Hypothalamus (tissue), 51 donors: ENCODE measurements at places on chromosomes 16 and 17.

GRCh38 chr16:6165330-6165979 lies 1067.9 kb upstream of the EEF2KMT start:
- DNase-seq = no peak

DNA sequence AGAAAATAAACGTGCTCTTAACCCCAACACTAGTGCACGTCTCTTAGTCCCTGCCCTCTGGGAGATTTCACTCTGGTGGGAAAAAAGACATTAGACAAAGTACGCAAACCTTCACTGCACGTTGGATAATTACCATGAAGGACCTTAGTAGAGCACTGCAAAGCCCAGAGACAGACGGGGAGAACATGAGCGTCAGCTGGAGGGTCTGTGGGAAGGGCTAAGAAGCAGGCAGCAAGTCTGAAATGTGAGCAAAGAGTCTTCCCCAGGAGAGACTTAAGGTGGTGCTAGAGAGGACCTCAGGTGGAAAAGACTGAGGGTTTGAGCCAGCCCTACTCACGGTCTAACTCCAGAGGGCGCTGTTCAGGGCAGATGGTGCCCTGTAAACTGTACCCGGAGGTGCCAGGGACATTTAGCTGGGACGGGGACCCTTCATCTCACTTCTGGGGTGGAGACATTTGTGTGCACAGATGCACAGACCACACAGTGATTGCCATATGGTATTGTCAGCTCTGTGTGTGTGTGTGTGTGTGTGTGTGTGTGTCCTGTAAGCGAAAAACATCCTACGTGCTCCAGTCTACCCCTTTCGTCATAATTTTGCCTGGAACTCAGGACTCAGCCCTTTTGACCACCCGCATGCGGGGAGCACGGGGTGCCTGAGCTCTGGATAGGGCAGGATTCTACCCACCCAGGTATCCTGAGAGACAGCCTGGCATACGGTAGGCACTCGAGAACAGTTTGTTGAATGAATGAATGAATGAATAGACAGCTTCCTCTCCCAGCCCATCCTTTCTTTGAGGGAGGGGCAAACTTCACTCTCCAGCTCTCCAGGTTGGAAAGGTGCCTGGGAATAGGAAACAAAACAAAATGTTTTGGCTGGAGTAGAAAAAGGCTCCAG lies 10.1 kb upstream of the STAC2 start:
- DNase-seq = no peak

- no peak for DNase-seq
Observed at GRCh38 chr16:22034503-22034902, 26.6 kb downstream of the MOSMO start.

DNA sequence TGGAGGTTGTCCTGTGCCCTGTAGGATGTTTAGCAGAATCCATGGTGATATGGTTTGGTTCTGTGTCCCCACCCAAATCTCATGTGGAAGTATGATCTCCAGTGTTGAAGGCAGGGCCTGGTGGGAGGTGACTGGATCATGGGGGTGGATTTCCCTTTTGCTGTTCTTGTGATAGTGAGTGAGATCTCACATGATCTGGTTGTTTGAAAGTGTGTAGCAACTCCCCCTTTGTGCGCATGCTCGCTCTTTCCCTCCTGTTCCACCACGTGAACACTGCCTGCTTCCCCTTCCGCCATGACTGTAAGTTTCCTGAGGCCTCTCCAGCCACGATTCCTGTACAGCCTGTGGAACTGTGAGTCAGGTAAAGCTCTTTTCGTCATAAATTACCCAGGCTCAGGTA lies 61.9 kb downstream of the ARHGAP17 start:
- no peak for DNase-seq

- no peak for DNase-seq
Observed at GRCh38 chr16:67406111-67406971, 9.9 kb downstream of the ZDHHC1 start.

DNA sequence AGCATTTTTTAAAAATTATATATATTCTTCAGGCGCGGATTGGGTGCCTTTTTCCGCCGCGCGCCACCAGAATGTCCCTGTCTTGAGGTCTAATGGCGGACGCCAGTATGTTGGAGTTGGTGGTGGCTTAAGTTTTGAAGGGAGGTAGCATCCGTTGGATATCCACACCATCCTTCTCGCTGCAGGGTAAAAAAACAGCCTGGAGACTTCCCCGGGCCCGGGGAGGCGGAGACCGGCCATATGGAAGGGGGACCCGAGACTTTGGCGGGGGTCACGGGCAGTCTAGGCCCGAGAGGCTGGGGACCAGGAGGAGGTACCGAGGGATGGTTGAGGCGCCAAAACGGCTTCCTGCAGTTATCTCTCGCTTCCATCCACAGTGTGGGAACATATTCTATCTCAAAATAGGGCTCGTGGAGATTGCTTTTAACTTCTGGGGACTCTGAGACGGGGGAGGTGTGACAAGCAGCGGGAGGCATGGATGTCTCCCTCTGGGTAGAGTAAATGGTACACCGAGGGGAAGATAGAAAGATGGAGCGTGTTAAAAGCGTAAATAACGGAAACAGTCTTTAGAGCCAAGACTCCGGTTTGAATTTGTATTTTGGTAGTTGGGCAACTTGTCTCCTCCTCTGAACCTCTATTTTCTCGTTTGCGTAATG lies at the start of gene SF3B3:
TSS of gene SF3B3 (plus strand) at position 74 of the 656 bp plus-strand sequence. CDS start 2,841 bp downstream, outside the sequence.
- DNase-seq = peak; percentile 46

- no peak for DNase-seq
Observed at GRCh38 chr17:5380491-5381135, 38.8 kb downstream of the NUP88 start.

GRCh38 chr16:73543331-73543969 lies 495.5 kb upstream of the ZFHX3 start:
- DNase-seq = no peak

DNA sequence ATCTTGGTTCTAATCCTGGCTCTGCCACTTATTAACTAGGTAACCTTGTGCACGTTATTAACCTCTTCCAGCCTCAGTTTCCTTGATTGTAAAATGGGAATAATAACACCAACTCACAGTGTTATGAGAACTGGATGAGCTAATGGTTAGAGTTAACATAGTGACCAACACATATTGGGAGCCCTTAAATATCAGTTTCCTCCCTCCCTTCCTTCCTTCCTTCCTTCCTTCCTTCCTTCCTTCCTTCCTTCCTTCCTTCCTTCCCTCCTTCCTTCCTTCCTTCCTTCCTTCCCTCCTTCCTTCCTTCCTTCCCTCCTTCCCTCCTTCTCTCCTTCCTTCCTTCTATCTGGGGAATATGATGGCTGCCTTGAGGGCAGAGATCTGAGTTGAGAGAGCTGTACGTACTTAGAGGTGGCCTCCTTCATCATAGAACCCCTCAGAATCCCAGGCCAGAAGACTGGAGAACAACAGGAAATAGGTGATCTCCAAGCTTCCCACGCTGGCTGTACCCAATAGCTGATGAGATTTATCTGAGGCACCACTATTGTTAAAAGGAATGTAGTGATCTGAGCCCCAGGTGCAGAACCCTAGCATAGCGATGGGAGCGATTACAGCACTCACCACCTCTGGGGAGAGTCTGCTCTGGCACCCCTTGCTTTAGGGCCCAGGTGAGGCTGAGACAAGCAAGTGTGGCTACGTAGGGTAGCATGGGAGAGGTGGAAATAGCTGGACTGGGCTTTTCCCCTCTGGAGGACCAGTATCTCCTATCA lies 26.2 kb downstream of the CCR7 start:
- DNase-seq = no peak

GRCh38 chr16:47611042-47611441 lies 149.9 kb downstream of the PHKB start:
- DNase-seq = no peak

DNA sequence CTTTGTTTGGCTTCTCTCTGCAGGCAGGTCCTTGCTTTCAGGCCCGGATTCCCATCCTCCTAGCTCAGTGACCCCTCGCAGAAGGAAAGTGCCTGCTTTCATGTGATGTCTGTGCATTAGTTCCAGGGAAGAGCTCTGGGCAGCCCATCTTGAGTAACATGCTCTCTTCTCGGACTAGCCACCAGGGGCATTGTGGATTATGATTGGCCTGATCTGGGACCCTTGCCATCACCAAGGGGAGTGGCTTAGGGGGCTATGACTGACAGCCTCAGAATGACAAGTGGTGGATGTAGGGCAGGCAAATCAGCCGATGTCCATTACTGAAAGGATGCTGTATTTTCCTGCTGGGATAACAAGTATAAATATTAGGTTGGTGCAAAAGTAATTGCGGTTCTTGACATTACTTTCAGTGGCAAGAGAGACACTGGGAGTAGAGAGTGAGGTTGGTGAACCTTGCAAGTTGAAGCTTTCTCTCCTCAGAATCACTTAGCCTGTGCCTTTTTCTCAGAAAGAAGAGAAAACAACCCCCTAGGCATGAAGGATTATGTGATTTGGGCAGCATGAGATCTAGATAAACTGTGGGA lies 71.5 kb upstream of the MPHOSPH6 start:
- no peak for DNase-seq

DNA sequence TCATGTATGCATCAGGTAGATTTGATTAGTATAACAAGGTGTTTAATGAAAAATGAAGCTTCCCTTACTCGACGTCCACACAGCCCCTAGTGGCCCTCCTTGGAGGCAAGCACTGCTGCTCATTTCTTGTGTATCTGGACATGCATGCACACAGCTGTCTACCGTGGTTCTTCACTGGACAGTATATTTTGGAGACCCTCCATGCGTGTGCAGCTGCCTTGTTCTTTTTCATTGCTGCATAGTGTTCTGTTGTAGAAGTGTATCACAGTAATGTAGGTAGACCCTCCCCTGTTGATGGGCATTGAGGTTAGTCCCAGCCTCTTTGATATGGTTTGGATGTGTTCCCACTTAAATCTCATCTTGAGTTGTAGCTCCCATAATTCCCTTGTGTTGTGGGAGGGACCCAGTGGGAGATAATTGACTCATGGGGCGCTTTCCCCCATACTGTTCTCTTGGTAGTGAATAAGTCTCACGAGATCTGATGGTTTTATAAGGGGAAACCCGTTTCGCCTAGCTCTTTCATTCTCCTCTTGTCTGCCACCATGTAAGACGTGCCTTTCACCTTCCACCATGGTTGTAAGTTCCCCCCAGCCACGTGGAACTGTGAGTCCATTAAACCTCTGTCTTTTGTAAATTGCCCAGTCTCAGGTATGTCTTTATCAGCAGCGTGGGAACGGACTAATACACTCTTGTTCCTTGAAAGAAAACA lies 6.3 kb downstream of the CMIP start:
- no peak for DNase-seq

DNA sequence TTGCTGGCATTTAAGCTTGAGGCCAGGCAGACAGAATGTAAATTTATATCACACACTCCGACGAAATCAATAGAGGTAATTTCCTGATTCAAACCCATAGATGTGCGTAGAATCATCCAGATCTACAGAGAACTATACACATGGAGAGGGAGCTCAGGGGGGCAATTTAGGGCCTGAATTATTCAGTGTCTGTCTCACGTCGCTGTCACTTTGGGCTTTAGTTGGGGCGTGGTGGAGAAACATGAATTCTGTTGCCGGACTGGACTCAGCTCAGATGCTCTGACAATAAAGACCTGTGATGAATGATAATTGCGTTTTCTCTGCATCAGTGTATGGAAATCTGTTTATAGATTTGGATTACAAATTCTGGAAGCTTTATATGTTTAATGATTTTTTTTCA lies 32.5 kb upstream of the HS3ST2 start:
- DNase-seq = no peak

- no peak for DNase-seq
Observed at GRCh38 chr17:75843577-75844529, at the start of gene UNC13D. TSS of gene UNC13D (minus strand) at chr17:75844404. CDS start at chr17:75844337, 67 bp downstream.

DNA sequence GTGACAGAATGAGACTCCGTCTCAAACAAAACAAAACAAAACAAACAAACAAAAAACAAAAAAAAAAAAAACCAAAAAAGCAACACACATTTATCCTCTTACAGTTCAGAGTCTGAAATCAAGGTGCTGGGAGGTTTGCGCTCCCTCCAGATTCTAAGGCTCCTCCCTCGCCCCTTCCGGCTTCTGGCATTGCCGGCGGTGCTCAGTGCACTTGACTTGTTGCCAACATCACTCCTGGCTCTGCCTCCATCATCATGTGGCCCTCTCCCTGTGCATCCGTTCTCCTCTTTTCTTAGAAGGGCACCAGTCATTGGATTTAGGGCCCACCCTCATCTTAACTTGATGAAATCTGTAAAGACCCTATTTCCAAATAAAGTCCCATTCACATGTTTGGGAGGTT lies 73.8 kb downstream of the RBFOX3 start:
- DNase-seq = no peak

GRCh38 chr16:27333549-27333948 lies 19.8 kb downstream of the IL4R start:
- no peak for DNase-seq

GRCh38 chr16:27432558-27432957 lies 30.6 kb downstream of the IL21R start:
- DNase-seq = no peak

DNA sequence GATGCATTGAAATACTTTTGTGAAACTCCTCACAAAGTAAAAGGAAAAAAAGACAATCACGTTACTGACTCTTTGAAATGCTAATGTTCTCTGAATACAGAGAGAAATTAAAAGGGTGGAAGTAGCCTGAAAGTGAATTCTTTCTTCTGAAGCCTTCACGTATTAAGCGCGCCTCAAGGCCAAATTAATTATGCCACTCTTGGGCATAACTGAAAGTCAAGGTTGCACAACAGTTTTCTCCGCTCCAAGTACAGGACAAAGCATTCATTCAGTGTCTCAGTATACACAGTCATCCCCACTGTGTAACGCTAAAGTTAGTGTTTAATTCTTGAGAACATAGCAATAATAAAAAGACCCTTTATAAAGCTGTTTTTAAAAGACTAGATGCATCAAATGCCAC lies 21.5 kb downstream of the PARN start:
- DNase-seq = no peak

DNA sequence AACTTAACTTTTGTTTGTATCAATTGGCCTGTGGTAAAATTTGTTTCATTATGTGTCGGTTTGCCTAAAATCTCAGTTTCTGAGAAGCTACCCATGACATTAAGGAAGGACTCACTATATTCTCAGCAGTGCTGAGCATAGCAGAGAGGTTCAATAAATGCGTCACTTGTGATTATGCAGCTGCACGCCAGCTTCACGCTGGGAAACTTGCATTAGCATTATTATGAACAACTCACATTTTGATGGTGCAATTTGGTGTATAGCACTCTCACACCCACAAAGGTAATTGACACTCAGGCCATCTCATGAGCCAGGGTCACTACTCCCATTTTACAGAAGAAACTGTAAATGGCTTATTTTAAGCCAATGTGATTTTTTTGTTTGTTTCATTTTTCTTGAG lies 80.6 kb upstream of the SALL1 start:
- DNase-seq = no peak
